ENCODE measurements at places on chromosomes 5 and 9.
A peak's percentile ranks its signal among the peaks of the same experiment; 100 is the strongest.

DNA sequence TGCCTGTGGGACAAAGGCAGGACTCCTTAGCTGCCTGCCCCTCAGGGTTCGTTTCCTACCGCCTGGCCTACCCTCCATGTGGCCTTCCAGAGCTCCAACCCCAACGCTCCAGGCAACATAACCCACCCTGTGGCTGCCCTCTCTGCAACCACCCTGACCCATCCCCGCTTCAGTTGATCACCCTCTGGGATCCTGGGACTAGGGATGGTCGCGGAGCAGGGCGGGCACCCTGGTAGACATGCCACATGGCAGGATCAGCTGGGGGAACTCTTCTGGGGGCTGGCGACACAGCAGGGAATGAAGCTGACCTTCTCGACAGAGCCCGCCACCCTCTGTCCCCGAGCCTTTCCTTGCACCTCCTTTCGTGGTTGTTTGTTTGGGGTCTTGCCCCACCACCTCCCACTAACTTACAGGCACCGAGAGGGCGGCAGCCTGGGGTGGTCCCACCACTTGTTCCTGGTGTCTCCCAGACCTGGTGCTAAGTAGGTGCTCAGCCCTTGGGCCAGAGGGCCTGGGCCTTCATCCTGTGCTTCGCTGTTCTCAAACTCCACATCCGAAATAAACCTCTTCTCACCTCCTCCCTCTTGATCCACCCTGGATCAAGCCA, 243.1 kb downstream of the PBX3 start:
- DNase-seq: no peak

DNA sequence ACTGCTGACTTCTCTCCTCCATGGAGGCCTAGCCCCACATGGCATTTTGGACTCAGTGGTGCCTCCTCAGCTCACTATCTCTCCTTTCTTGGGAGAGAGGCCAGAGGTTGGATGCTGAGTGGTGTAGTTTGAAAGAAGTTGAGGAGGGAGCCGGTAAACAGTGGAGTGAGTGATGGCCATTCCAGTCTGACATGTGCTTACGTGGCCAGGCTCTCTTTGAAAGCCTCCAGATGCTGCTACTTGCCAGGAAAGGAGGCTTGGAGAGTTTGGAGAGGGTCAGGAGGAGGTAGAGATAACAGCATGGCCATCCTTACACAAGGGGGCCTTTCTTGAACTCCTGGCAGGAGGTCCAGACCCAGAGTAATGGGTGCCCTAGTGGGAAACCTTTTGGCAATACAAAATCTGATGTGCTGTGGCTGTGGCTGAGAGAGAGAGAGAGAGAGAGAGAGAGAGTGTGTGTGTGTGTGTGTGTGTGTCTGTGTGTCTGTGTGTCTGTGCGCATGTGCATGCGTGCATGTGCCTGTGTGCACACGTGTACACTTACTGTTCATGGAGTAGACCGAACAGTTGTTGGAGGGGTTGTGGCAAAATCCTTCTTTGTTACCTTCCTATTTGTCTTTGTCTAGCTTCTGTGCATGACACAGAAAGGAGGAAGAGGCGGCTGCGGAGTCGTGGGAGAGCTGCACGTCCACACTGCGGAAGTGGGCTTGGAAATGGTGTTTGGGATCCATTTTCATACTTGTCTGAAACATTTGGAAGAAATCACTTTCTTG, 37.8 kb downstream of the RALGPS1 start:
- no peak for DNase-seq

DNA sequence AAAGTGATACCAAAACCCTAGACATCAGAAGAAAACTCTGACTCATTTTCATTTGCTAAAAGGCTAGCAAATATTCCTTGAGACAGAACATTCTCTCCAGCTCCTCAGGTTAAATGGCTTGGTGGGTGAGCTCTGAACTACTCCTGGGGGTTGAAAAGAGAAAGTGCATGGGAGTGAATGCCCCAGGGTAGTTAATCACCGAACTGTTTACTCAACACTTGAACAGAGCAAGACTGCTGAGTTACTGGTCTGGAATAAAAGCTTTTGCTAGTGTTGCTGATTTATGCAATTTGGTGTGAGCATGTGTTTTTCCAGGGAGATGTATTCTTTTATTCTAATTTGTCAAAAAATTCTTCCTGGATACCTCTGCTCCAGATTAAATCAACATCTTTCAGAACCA, 88.3 kb upstream of the PRDM9 start:
- DNase-seq: no peak

DNA sequence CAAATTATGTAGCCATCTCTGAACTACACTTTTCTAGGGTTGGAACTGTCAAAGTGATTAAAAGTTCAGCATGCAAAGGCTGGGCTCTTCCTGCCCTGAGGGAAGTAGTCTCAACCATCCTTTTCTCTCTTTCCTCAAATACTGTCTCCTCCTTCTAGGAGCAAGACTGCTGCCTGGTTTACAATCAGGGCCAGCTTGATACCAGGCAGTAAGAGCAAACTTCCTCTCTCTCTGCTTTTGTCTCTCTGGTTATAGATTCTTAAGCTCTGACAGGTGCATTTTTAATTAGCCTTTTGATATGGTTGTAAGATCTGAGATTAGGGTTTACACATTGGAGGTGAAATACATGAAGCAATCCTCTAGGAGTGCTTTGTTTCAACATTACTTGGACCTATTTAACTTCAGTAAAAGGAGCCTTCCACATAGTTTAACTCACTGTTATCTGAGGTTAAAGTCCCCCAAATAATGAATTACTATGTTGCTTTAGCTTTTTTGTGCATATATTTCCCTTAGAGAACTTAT, 436.1 kb downstream of the SPATA31D1 start:
- DNase-seq: no peak

- no peak for DNase-seq
Measured at GRCh38 chr5:14064841-14065240, 78.3 kb upstream of the TRIO start.

DNA sequence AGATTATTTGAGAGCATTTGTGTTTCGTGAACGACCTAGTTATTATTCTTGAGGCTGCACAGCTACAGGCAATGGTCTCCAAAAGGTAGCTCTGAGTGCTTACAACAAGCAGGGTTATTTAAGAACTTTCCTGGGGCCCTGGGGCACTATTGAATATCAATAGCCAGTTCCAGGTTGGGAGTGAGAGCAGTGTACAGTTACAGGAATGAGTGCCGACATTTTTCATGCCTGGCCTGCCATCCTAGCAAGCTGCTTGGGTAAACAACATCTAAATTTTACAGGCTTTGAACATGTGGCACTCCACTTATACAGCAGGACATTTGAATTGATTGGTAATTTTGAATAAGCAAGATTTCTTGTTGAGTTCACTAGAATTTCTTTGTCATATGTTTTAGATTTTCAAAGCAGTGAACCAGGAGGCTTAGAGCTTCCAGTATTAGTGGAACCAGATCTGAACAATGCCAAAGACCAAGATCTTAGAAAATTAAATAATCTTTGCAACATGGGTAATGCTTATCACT, 171.9 kb upstream of the GDNF start:
- no peak for DNase-seq

DNA sequence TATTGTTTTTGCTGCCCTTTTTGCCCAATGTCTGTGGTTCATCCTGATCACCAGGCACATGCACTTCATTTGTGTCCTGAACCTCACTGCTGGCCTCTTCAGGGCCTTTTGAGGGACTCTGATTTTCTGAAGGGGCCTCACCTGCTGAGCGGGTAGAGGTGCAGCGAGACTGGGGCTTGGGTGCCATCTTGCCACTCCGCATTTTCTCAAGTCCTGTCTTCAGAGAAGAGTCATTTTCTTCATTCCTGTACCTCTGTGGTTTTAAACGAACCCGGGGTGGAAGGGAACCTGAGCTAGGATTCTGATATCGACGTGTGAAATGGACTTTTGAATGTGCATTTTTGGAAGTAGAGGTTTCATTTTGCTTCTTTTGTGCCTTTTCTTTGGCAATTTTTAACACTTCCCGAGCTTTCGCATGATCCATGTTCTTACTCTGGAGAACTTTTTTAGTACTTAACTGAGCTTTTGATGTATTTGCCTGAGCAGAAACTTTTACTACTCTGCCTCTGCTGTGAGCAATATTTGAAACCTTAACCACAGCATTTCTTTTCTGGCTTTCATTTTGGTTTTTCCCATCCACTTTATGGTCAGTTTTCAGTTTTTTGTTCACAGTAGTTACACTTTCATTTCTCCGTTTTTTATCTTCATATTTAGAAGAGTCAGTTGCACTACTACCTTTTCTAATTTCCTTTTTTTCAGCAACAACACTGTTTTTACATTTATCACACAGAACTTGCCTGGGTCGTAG, 26.1 kb downstream of the PWWP2A start:
- DNase-seq: peak; percentile 20

DNA sequence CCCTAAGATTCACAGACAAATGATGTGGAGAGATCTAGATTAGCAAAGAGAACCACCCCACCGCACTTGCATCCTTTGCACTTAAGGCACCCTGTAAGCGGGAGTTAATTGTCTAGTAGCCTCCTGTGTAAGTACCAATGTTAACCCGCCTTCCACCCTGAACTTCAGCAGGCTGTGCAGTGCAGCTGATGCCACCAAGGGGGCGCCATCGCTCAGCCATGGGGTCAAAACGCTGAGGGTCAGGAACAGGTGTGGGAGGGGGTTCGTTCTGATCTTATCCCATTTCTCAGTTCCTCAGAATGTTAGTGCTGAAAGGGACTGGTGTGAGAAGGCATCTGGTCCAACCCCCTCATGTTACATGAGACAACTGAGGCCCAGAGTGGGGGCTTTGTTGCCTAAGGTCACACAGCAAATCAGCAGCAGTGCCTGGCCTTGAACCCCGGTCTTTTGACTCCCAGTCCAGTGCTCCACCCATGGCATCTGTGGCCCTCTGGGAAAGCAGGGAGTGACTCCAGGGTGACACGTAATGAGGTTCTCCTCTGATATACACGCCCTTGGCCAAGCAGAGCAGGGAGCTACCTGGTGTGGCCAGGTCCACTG, 57.3 kb downstream of the CYFIP2 start:
- no peak for DNase-seq

DNA sequence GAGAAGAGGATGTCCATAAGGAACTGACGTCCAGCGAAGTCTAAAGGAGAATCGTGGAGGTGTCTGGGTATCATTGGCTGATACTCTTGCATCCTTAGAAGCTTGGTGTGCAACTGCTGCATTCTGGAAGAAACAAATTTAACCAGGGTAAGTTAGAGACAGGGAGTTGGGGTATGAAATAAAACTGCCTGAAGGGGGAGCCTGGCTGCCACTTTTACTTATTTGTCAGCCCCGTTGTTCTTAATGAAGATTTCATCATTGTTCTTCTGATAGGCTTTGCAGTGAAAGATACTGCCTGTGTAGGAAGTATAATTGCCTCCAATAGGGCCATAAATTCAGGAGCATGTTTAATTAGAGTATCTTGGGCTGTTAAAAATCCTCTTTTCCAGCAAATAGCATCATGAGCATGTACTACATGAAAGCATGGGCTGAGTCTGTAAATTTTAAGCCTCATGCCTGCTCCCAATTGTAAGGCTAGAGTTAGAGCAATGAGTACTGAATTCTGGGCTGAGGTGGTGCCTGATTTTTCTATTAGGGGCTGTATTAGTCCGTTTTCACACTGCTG, 1264.5 kb upstream of the ACO1 start:
- DNase-seq: peak; percentile 44

DNA sequence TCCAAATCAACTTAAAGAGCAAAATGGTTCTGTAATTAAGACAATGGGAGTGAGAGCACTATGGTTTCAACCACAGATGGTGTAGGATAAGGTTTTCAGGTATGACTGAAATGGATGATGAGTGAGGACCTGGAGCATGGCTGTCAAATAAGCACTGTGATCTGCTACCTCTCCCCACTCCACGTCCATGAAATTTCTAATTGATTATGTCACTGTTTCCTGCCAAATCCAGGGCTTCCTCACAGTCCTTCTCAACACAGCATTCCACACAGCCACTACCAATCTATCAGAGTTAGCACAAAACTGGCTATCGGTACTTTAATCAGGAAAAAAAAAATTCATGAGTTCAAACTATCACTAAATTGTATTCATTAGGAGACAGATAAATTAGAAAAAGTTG, 420.4 kb upstream of the WWC1 start:
- DNase-seq: no peak

DNA sequence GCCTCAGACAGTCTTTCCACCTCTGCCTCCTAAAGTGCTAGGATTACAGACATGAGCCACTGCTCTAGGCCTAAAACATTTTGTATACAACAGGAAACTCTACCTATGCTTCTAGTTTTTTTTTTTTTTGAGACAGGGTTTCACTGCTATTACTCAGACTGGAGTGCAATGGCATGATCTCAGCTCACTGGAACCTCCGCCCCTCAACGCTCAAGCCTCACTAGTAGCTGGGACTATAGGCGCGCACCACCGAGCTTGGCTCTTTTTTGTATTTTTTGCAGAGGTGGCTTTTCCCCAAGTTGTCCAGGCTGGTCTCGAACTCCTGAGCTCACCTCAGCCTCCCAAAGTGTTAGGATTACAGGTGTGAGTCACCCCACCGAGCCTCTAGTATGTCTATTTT, 5.4 kb downstream of the HSPA9 start:
- no peak for DNase-seq

DNA sequence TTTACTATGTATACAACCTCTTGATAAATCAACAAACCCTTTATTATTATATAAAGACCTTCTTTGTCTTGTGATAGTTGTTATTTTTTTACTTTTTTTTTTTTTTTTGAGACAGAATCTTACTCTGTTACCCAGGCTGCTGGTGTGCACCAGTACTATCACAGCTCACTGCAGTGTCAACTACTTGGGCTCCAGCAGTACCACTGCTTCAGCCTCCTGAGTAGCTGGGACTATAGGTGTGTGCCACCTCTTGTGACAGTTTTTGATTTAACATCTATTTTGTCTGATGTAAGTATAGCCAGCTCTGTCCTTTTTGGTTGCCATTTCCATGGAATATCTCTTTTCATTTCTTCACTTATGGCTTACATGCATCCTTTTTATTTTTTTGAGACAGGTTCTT, 42.6 kb downstream of the CREBRF start:
- no peak for DNase-seq

DNA sequence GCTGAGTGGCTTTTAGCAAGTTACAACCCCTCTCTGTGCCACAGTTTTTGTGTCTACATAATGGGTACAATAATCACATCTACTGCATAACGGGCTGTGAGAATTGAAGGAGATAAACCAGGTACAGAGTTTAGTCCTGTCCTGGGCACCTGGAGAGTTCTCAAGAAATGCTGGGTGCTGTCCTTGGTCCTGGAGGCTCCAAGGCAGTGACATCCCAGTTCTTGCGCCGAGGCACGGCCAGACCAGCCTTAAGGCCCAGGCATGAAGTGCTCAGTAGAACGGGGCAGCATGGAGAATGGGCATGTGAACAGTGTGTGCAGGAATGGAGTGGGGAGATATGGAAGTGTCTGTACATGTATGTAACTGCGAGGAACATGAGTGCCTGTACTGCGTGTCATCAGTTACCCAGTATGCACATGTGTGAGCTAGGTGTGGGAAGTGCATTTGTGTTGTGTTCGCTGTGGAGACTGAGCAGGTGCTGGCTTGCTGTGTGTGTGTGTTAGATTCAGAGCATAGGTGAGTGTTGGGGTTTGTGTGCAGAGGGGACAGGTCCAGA, 6.3 kb upstream of the UNC5A start:
- no peak for DNase-seq

Measured in activated CD4-positive, alpha-beta T cell treated with anti-CD3 and anti-CD28 coated beads, Interleukin-10, Interleukin-2, amounts not matched to agents 100 ng/mL and 50 ng/mL, durations not matched to agents 16 hours and 8 hours (primary cell).